ENCODE measurements at places on chromosomes 12 and 14.

DNA sequence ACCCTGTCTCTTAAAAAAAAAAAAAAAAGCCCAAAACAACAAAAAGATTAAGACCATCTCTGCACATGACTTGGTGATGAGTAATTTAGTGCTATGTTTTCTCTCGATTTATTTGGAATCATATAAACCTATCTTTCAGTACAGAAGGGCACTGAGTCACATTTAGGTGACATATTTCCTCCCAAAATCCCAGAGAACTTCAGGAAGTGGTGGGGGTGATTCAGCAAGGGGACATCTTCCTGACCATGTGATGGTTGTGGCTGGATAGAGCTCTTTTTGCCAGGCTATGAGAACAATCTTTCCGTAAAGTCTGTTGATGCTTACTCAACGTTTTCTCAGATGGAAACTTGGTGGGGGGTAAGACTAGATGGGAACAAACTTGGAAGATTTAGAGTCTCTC is 50.0 kb downstream of the PPFIBP1 start:
- no peak for DNase-seq

DNA sequence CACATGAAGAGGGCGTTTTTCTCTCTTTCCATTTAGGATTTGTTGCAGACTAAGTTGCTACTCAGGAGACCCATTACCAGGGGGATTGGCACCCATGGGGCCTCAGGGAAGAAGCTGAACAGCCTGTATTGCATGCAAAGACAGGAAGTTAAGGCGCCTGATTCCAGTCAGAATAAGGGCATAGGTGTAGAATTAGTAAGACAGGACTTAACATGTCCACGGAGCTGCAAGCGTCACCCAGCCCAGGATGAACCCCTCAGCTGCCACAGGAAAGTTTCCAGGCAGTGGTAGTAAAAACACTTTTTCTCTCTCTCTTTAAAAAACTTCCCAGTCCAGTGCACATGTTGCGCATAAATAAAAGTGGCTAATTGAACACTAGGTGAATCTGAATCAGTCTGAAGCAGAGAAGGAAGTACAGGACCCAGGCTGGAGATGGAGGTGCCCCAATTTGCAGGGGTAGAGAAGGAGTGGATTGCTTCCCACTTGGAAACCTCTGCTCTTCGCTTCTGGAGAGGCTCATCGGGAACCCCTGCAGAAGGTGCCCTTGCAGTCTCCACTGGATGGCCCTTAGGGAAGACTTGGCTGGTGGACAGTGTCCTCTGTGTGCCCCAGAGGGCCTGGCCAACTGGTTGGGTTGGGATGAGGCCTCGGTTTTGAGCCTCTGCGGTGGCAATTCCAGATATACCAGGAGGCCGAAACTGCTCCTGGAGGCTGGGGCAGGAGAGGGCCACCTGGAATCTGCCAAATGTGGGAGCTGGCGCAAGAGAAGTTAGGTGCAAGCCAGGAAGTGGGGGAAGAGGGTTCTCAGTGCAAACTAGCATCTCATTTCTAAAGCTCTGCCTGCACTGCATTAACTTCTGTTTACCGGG is 10.7 kb upstream of the TBX3 start:
- DNase-seq: no peak

DNA sequence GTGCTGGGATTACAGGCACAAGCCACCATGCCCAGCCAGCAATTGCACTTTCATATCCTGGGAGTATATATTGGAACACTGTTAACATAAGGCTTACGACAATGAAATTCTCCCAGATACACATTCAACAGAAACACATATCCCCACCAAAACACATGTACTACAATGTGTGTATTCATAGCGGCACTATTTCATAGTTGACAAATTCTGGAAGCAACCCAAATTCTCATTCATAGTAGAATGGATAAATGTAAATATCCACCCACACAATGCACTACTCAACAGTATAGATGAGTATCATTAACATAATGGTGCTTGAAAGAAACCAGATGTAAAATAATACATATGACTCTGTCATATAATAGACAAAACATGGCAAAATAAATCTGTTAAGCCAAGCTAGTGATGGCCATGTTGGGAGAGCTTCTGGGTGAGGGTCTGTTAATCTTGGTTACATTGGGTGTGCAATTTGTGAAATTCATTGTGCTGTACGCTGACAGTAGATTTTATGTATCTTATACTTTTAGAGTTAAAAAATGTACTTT is 2.6 kb upstream of the DNAAF2 start:
- DNase-seq: no peak

GRCh38 chr12:57124261-57124877 is 3.9 kb upstream of the LRP1 start:
- DNase-seq: peak; percentile 66

DNA sequence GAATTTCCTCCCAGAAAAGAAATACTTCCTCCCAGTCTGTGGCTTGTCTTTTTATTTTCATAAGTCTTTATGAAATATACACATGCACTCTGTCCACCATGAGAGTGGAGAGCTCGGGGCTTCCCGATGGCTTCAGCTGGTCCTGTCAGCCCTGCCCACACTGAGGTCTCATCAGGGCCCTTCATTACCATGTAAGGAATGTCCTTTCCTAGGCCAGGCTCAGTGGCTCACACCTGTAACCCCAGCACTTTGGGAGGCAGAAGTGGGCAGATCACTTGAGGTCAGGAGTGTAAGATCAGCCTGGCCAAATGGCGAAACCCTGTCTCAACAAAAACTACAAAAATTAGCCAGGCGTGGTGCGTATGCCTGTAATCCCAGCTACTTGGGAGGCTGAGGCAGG is 77.0 kb downstream of the CPSF2 start:
- no peak for DNase-seq

DNA sequence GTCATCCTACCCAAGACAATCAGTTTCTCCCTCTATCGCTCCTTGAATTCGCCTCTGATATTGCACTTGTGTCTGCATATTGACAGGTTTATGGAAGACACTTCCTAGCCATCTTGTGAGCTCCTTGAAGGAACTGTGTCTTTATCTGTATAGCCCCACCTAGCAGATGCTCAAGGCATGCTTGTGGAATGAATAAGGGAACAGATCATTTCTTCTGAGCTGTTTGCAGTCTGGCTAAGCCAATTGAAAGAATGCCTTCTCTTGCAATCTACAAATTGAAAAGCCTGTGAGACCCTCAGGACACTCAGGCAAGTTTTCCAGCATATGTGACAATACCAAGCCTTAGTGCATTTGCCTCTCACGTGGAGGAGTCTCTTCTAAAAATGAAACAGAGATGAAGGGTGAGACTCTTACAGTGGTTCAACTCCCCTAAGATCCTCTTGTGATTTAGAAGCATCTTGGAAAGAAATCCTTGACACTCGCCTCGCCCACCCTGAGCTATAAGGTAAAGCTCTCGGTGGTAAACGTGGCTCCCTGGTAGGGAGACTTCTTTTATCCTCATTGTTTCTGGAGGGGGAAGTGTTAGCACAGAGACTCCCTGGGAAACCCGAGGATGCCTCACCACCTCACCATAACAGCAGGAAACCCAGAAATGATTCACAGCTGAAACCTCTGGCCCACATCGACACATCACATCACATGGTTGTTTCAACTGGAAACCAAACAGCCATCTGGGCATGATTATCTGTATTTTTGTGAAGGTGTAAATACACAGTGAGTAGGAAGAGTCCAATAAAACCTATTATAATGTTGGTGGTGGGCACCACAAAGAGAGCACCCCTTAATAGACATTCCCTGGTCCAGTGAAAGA is 112.3 kb upstream of the BCL2L14 start:
- DNase-seq: no peak

DNA sequence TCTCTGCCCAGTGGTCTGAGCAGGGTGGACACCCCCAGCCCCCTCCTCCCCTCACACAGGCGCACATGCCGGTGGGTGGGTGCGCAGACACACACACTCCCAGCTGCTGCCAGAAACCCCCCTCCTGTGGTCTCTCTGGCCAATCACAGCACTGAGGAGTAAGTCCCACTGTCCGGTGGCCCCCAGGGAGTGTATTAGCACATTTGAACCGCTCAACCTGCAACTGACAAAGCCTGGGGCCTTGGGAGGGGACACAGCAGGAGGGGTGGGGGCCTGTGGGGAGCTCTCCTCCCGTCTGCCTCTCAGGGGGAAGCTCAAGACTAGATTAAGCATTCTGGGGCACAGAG is 11.7 kb downstream of the FIGNL2 start:
- DNase-seq: no peak

GRCh38 chr14:61549425-61549824 is 145.9 kb upstream of the HIF1A start:
- DNase-seq: no peak

- no peak for DNase-seq
These were observed 1.5 kb downstream of the BMAL2 start for GRCh38 chr12:27334042-27334720.

GRCh38 chr14:105224845-105225570 is 23.3 kb upstream of the BTBD6 start:
- no peak for DNase-seq

GRCh38 chr14:80477388-80478160 is 266.3 kb upstream of the DIO2 start:
- no peak for DNase-seq

GRCh38 chr14:65421201-65421981 is 8.9 kb downstream of the FUT8 start:
- no peak for DNase-seq

- no peak for DNase-seq
These were observed 43.5 kb downstream of the MNAT1 start for GRCh38 chr14:60777856-60778578.

DNA sequence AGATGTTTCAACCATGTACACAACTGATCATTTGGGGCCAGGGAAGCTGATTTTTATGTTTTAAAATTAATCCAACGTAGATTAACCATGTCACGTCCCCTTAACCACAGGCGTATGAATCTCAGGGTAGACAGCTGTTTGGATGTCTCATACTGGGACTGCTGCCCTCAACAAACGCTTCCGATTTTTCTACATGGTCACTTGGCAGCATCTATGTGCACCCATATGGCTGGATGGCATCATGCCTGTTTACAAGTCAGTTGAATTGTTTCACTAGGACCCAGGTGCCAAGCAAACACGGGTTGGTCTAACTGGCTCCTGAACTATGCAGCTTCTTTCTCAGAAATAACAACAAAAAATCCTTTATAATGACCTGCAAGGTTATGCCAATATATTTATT is 393.8 kb downstream of the NPAS3 start:
- DNase-seq: no peak

GRCh38 chr14:51248016-51248987 is 8.3 kb downstream of the TMX1 start:
- no peak for DNase-seq

GRCh38 chr12:71415336-71416231 is 24.0 kb upstream of the LGR5 start:
- DNase-seq: peak; percentile 44

DNA sequence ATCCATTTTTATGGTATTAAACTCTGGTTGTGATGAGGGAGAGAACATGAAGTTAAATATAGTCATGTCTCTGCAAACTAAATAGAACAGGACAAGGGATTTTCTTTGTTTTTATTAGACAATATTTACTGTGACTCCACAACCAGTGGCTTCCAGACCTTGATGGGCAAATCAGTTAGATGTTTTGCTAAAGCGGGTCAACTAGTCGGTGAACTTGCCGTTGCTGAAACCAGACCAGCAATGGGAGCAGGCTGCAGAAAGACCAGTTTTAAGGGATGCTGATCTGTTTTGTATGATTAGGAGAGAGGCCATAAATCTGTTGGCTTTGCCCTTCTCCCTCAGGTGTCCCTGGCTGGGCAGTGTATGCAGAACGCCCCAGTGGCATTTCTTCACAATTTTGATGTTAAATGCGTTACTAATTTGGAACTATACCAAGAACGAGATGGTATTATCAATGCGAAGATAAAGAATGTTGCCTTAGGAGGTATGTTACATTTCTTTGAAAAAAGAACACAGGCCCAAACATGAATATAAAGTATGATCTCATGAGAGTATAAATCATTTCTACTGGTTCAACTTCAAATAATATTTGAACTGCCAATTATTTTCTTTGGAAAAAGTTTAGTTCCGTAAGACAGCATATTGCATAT is 19.4 kb downstream of the TCTN2 start:
- DNase-seq: no peak

Data from NCI-H1048 (cell line).